ENCODE measurements at places on chromosomes 6 and 20.

- DNase-seq, result no peak
Measured at GRCh38 chr6:137676888-137677287, 182.7 kb upstream of the OLIG3 start.

GRCh38 chr6:156545931-156546330, 231.2 kb upstream of the ARID1B start:
- DNase-seq, result no peak

DNA sequence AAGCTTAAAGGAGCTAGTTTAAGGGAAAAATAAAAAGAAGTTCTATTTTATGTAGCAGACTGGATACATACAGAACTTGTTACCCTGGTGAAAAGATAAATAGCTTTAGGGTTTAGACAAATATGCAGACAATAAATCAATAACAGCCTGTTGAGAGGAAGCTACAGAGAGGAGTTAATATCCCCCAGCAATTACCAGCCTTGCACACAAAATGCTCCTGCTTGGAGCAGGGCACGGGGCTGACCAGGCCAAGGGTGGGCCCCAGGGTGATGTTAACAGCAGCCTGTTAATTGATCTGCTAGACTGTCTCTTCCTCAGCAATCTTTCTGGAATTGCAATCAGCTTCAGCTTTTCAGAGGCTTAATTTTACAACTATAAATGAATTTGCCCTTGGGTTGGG, 125.1 kb upstream of the SOX4 start:
- no peak for DNase-seq

- no peak for DNase-seq
Measured at GRCh38 chr6:88177961-88178464, 11.9 kb upstream of the CNR1 start.

DNA sequence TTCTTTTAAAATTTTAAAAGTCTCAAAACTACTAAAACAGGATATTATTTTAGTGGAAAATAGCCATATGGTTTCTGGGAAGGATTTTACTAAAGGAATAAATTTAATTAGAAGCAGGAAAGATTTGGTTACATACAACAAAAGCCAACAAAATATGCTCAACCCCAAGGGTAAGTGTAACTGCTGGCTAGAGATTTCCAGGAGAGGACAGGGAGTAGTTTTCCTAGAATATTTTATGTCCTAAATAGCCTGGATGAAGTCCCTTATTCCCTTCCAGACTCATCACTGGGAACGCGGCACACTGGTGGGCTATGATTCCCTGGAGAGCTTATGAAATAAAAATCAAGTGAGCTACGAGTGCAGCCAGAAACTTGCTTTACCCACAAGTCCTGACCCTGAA, 66.6 kb downstream of the SGK1 start:
- DNase-seq, result no peak

- no peak for DNase-seq
Measured at GRCh38 chr20:63295422-63295821, 2.4 kb downstream of the COL20A1 start.

DNA sequence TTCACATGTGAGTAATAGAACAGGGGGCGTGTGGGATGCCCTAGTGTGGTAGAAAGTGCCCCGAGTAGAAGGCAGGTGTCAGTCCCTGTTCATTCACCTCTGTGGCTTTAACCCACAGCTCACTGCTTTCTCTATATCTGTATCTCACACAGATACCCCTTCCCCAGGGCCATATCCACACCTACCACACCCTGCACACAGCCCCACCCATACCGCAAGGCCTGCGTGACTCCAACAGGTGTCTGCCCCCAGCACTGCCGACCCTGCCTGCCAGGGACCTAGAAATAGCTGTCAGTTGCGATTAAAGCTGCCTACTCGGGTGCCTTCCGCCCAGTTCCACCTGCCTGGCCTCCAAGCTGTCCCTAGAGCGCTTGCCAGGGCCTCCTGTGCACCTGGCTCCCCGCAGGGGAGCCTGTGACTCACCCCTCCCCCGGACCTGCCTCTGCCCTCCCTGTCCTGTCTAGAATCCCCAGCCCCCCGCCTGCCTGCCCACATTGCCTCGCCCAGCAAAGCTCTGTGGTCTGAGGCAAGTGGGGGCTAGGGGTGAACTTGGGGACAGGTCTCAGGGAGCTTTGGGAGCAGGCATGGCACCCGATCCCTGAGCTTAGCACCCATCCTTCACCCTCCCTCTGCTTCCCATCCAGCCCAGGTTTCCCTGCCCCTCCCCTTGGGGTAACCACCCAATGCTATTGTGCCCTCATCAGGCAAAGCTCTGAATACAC, 38.3 kb upstream of the ID1 start:
- DNase-seq, result no peak

DNA sequence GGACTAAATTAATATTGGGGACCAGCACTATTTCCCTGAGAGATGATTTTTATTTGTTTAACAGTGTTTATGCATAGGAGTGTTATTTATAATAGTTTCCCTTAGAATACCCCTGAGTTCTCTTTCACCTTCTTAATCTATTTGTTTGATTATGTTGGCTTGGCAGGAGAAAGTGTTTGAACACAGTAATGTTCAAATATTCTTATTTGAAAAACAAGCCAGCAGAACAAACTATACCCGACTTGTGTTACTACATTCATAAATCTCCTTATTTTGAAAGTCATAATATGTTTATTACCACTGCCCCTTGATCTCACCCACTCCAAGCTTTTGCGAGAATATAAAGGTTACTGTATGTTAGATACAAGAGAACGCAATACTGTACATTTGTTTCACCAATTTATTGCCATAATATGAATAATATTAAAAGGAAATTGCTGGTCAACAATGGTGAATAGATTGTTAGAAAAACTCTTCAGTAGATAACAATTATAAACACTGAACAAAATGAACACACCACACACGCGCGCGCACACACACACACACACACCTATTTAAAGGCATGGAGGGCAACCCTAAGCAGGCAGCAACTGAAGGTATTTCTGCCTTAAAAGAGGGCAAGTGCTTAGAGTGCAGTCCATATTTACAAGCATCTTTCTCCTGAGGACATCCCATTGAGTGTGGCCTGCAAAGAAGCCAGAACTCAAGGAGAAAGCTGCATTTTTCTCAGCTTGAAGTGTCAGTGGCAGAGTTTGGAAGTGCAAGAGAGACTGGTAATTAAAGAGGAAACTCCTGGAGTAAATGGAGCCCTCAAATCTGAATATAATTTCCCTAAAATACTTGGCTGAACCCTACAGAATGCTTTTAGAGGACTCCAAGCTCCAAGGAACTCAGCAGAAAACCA, 279.4 kb upstream of the MAN1A1 start:
- no peak for DNase-seq

DNA sequence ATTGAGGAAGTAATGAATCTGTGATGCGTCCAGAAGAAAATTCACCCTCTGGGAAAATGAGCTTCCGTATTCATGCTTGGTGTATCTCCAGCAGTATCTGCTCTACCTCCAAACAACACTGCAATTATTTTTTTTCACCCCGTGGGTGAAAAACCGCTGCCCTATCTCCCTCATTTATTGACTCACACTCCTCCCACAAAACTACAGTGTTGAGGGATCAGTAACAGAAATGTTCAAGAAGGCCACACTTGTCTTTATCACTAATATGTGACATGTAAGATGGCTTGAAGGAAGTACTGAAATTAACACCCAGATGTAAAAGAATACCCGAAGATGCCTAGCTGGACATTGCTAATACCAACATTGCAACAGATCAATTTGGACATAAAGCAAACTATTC, 4.9 kb upstream of the TBX18 start:
- DNase-seq, result no peak

- no peak for DNase-seq
Measured at GRCh38 chr6:24252280-24252679, 105.6 kb downstream of the DCDC2 start.

- DNase-seq, result no peak
Measured at GRCh38 chr6:37987018-37987417, 167.5 kb downstream of the ZFAND3 start.

DNA sequence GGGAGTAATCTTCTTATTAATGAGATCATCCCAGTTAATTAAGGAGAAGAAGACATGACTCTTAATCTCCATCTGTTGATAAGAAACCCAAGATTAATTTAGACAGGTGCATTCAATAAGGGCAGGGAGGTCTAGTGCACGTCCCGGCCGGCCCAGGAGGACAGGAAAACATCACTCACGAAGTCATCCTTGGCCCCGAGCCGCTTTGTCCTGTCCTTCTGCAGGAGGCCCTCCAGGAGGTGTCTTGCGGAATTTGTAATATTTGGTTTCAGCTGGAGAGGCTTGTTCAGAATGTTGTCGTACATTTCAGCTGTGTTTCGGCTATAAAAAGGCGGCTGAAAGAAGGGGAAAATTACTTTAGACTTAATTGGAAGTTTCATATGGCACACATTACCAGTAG, 118.4 kb upstream of the SLC2A12 start:
- no peak for DNase-seq

DNA sequence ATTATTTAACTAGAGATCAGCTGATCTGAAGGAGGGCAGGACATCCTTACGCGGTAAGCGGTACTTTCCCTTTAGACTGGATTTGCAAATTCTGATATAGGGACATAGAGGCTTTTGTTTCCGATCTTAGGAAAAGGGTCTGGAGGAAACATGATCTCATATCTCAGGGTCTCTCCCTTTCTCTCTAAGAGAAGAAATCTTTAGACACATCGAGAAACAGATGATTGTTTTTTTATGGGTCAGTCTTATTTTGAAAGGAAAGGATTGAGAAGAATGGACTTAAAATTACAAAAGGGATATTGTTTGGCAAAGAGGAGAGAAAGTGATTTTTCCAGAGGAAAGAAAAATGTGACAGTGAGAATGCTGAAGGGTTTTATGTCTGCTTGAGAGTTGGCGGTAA, 83.9 kb upstream of the OGFRL1 start:
- DNase-seq, result no peak

DNA sequence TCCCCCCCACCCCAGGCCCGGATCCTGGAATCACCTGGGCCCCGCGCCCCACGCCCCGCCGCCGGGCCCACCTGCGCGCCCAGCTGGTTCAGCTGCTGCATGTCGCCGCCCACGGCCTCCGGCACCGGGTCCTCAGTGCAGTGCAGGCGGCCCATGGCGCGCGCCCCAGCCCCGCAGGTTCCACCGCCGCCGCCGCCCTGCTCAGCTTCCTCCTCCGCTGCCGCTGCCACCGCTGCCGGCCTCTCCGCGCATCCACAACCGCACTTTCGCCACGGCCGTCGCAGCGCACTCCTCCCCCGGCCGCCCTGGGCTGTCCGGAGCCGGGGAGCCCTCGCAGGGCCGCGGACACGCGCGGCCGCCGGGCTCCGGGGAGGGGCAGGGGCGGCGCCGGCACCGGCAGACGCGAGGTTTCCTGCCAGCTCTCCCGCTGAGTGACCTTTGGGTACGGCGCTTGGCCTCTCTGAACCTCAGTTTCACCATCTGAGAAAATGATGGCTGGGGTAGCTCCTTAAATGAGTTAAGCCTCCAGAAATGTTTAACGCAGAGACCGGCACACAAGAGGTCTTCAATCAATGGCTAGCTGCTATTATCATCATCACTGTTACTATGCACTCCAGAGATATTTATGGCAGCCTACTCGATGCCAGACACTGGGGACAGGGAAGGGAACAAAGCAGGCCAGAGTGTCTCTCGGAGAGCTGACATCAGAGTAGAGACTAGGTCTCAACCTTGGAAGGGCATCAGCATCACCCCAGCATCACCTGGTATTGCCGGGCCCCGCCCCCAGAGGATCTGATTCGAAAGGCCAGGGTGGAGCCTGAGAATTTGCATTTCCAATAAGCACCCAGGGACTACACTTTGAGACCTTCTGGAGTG, at the start of gene COMMD7:
COMMD7 (minus strand) TSS at position 231 of the 876 bp plus-strand sequence; CDS start at position 155, 76 bp downstream.
- DNase-seq, result peak; percentile 72

DNA sequence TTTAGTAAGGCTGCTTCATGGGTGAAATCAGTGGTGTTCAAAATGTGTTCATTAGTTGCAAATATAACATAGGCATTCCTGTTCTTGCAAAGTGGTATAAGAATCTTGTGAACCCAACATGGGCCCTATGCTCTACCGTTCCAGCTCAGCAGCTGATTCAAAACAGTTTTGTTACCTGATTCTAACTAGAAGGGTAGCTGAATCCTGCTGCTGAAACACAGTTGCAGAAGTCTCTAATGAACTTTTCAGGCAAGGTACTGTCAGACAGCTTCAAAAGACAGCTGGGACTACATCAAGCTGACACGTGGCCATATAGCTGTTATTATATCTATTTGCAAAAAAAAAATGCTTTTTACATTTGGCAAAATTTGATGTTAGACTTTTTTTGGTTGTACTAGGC, 22.7 kb downstream of the THEMIS start:
- no peak for DNase-seq

- DNase-seq, result no peak
Measured at GRCh38 chr6:122610690-122611455, 668 bp downstream of the PKIB start.

- no peak for DNase-seq
Measured at GRCh38 chr6:156980515-156980914, 203.3 kb downstream of the ARID1B start.

DNA sequence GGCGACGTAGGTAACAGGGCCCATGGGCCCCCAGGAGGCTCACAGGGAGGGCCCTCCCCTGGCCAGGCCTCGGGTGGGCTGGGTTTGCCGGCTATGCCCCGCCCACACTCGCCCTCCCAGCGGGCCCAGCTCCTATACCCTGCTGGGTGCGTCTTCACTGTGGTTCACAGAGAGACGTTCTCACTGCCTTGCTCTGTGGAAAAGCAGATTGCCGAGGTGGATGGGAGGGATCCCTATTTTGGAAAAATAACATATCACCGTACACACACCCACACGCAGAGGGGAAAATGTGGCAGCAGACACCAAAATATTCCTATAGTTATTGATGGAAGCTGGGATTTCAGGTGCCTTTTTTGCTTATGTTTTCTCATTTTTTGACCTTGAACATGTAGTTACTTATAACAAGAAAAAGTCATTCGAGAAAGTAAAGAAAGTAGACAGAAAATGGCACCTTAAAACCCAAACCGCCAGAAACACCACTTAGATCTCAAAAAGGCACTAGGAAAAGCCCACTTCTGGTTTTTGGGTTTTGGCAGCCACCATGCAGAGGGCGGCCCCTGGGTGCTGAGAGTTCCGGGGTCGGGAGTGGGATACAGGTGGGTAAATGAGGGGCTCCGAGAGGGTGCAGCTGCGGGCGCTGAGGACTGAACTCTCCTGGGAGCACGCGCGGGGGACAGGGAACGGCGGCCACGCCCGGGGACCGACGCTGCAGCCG, 49.4 kb downstream of the TMEM242 start:
- peak; percentile 71 for DNase-seq

DNA sequence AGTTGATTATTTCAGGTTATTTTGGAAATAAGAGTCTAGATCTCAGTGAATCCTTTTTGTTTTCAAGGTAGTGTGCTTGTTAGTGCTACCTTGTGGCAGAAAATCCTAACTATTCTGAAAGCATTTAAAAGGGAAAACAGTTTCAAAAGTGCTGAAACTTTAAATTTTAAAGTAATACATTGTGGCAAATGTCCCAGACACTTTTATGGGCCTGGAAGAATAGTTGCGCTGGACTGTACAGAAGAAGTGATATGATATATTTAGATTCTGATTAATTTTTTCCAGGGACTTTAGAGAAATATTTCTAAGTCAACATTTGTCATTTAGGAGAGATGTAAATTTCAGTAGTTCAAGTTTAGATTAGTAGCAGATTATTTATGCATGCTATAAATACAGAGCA, 96.7 kb upstream of the BMP5 start:
- DNase-seq, result no peak

Measured in stimulated activated CD8-positive, alpha-beta memory T cell treated with anti-CD3 and anti-CD28 coated beads, Interleukin-7, amount 100 ng/mL, for 4 hours (primary cell).